ENCODE measurements at places on chromosomes 3 and 15. TPM values are rescaled to one million over a fixed set of nuclear protein-coding genes. Genes with fewer than 3 reads are reported as not detected.

GRCh38 chr3:23711916-23712494 is 93.8 kb upstream of the UBE2E1 start:
- no peak overlapping the region for H3K4me3 ChIP-seq
- H3K36me3 ChIP-seq = no peaks in the 10 kb centered on the region
- H3K27me3 ChIP-seq = peaks cover 6% of the 10 kb centered on the region
- no peak overlapping the region for H3K27ac ChIP-seq
- no peaks in the 10 kb centered on the region for H3K4me1 ChIP-seq

ARNT2 gene
- total RNA-seq = not detected

ACP3 gene
- total RNA-seq = not detected

GRCh38 chr3:113659996-113660395 is 36.4 kb downstream of the USF3 start:
- no peak for DNase-seq
- no peak overlapping the region for H3K27ac ChIP-seq
- peaks cover 42% of the 10 kb centered on the region for H3K36me3 ChIP-seq
- H3K4me3 ChIP-seq = no peak overlapping the region
- H3K27me3 ChIP-seq = no peaks in the 10 kb centered on the region

DNA sequence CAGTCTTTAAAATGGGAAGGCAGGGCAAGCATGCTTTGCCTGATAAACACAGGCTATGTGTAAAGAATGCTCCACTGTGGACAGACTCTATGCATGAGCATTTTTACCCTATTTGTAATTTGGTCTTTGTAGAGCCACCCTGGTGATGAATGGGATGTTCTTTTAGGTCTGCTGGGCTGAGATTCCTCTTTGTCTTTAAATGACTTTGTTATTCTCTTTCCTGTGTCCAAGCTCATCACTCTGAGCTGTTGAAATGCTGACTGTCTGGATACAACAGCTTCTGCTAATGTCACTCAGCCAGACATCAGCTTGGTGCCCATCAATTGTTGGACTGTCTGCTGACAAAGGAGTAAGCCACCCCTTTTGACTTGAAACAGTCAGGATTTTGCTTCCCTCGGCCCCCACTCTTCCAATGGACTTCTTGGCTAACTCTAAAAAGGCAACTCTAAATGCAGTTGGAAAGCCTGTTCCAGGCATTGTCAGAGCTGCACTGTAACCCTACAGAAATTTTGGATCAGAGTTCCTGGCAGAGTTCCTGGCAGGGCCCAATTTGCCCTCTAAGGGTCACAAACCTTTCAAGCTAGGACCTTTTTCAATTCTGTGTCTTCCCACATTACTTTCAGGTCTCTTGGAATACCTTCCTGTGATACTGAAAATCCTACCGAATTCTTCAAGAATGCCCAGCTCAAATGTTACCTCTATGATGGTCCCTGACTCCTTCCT is 40.5 kb upstream of the EIF1B start:
- H3K4me1 ChIP-seq = no peaks in the 10 kb centered on the region
- H3K27me3 ChIP-seq = no peaks in the 10 kb centered on the region
- H3K4me3 ChIP-seq = no peak overlapping the region
- DNase-seq = no peak
- peaks cover 2% of the 10 kb centered on the region for H3K36me3 ChIP-seq

- peaks cover 2% of the 10 kb centered on the region for H3K27me3 ChIP-seq
- no peaks in the 10 kb centered on the region for H3K4me1 ChIP-seq
- H3K36me3 ChIP-seq = no peaks in the 10 kb centered on the region
- no peak for DNase-seq
Measured at GRCh38 chr15:54659646-54660045, 537.1 kb downstream of the RSL24D1 start.

- no peak for DNase-seq
- peaks cover 3% of the 10 kb centered on the region for H3K4me1 ChIP-seq
- no peak overlapping the region for H3K4me3 ChIP-seq
- H3K27me3 ChIP-seq = peaks cover 2% of the 10 kb centered on the region
- H3K27ac ChIP-seq = no peak overlapping the region
Measured at GRCh38 chr3:30770387-30770786, 124.1 kb downstream of the GADL1 start.

DNA sequence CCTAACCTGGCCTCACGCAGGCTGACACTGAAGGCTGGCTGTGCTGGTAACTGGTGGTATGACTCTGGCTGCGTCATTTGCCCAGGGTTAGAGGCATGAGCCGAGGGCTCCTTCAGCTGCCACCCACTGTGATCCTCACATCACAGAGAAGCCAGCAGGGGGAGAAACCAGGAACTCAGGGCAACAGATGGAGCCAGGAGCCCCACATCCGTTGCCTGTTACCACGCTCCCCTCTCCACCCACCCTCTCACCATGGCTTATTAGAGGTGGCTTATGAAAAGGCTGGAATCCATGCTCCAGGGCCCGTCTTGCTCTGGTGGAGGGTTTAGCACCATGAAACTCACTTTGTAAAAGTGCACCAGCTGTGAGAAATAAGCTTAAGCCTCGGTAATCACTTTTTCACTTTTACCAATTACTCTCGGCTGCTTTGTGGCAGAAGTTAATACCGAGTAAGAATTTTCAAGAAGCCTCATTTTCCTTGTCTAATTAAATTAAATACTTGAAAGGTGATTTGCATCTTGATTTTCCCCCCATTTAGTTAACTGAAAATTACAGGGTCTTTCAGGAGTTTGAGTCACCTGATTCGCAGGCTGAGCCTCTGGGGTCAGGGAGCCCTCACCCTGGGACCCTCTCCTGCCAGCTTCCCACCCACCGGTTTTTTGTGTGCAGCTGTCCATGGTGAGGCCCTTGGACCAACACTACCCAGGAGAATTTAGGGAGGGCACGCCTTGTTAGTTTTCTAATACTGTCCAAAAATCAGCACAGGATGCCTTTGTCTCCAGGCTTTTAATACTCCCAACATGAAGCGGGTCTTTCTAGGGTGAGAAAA is 60.9 kb downstream of the ASB7 start:
- H3K4me3 ChIP-seq = no peak overlapping the region
- no peak for DNase-seq
- H3K27ac ChIP-seq = no peak overlapping the region
- no peaks in the 10 kb centered on the region for H3K27me3 ChIP-seq
- no peaks in the 10 kb centered on the region for H3K36me3 ChIP-seq

- no peaks in the 10 kb centered on the region for H3K27me3 ChIP-seq
- H3K27ac ChIP-seq = no peak overlapping the region
- DNase-seq = no peak
- H3K4me1 ChIP-seq = no peaks in the 10 kb centered on the region
- H3K36me3 ChIP-seq = peaks cover 15% of the 10 kb centered on the region
Measured at GRCh38 chr15:36658312-36658711, 78.9 kb downstream of the CDIN1 start.
